Tibial nerve (tissue), 4 donors: ENCODE measurements at places on chromosomes 11 and 22. TPM values are rescaled to one million over a fixed set of nuclear protein-coding genes. Genes with fewer than 3 reads are reported as not detected.
A peak's percentile ranks its signal among the peaks of the same experiment; 100 is the strongest.

DNA sequence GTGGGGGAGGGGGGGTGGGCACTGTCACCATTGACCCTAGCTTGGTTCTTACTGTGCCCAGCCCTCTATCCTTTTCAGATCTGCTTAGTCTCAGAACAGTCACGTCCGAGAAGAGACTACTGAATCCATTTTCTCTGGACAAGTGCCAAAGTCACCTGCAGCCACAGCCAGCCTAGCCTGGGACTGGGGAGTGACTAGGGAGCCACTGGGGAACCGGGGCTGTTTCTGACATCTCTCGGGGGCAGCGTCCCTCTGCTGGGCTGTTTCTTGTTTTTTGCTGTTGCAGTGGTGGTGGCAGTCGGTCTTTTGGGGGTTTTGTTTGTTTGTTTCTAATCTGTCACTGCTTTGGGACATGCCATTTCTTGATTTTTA is 8.7 kb downstream of the SLC37A2 start:
- H3K4me1 ChIP-seq, result no peaks in the 10 kb centered on the region
- no peaks in the 10 kb centered on the region for H3K36me3 ChIP-seq
- peaks cover 4% of the 10 kb centered on the region for H3K27me3 ChIP-seq
- H3K4me3 ChIP-seq, result no peak overlapping the region

DNA sequence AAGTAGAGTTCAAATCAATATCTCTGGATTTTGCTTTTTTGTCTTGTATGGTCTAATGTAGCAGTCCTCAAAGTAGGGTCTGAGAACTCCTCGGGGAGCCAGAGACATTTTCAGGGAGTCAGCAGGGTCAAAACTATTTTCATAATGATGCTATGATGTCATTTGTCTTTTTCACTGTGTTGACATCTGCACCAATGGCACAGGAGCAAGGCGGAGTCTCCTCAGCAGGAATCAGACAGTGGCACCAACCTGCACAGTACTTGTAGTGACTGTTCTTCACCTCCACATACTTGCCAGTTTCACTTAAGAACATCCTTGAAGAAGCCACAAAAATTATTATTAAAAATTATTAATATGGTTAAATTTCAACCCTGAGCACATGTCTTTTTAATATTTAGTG is 14.9 kb upstream of the FXYD6 start:
- DNase-seq, result no peak
- H3K4me3 ChIP-seq, result no peak overlapping the region
- H3K36me3 ChIP-seq, result no peaks in the 10 kb centered on the region

GRCh38 chr22:19723983-19724827 is 866 bp downstream of the GP1BB start:
- DNase-seq, result no peak
- no peaks in the 10 kb centered on the region for H3K36me3 ChIP-seq
- H3K4me3 ChIP-seq, result no peak overlapping the region
- no peaks in the 10 kb centered on the region for H3K4me1 ChIP-seq
- H3K27me3 ChIP-seq, result no peaks in the 10 kb centered on the region
- no peak overlapping the region for H3K27ac ChIP-seq

GRCh38 chr11:32931606-32932005 is 39.0 kb downstream of the QSER1 start:
- H3K27me3 ChIP-seq, result no peaks in the 10 kb centered on the region
- H3K4me1 ChIP-seq, result no peaks in the 10 kb centered on the region
- H3K36me3 ChIP-seq, result no peaks in the 10 kb centered on the region
- no peak overlapping the region for H3K27ac ChIP-seq
- H3K4me3 ChIP-seq, result no peak overlapping the region

- no peak for DNase-seq
- H3K4me1 ChIP-seq, result no peaks in the 10 kb centered on the region
- no peaks in the 10 kb centered on the region for H3K36me3 ChIP-seq
These were observed 397.0 kb downstream of the ETS1 start for GRCh38 chr11:128190312-128190711.

- no peaks in the 10 kb centered on the region for H3K4me1 ChIP-seq
- no peak for DNase-seq
- no peaks in the 10 kb centered on the region for H3K36me3 ChIP-seq
- no peak overlapping the region for H3K4me3 ChIP-seq
- H3K27me3 ChIP-seq, result no peaks in the 10 kb centered on the region
- no peak overlapping the region for H3K27ac ChIP-seq
These were observed 57.9 kb upstream of the PARVA start for GRCh38 chr11:12319461-12319951.

- no peak overlapping the region for H3K4me3 ChIP-seq
- DNase-seq, result no peak
- H3K27ac ChIP-seq, result no peak overlapping the region
- H3K4me1 ChIP-seq, result no peaks in the 10 kb centered on the region
- no peaks in the 10 kb centered on the region for H3K27me3 ChIP-seq
These were observed 11.4 kb upstream of the KCNJ1 start for GRCh38 chr11:128878455-128878854.

GRCh38 chr11:14184028-14184940 is 174.7 kb downstream of the RRAS2 start:
- no peak overlapping the region for H3K4me3 ChIP-seq
- DNase-seq, result no peak
- no peak overlapping the region for H3K27ac ChIP-seq
- no peaks in the 10 kb centered on the region for H3K4me1 ChIP-seq
- no peaks in the 10 kb centered on the region for H3K27me3 ChIP-seq

GRCh38 chr11:116482716-116483115 is 290.1 kb downstream of the BUD13 start:
- no peaks in the 10 kb centered on the region for H3K4me1 ChIP-seq
- no peaks in the 10 kb centered on the region for H3K27me3 ChIP-seq
- H3K27ac ChIP-seq, result no peak overlapping the region
- no peaks in the 10 kb centered on the region for H3K36me3 ChIP-seq

GRCh38 chr11:11843211-11843621 is 1.4 kb downstream of the USP47 start:
- DNase-seq, result peak; percentile 24
- H3K4me3 ChIP-seq, result peak overlapping the region; percentile 69
- no peaks in the 10 kb centered on the region for H3K36me3 ChIP-seq
- H3K27ac ChIP-seq, result peak overlapping the region; percentile 98

DNA sequence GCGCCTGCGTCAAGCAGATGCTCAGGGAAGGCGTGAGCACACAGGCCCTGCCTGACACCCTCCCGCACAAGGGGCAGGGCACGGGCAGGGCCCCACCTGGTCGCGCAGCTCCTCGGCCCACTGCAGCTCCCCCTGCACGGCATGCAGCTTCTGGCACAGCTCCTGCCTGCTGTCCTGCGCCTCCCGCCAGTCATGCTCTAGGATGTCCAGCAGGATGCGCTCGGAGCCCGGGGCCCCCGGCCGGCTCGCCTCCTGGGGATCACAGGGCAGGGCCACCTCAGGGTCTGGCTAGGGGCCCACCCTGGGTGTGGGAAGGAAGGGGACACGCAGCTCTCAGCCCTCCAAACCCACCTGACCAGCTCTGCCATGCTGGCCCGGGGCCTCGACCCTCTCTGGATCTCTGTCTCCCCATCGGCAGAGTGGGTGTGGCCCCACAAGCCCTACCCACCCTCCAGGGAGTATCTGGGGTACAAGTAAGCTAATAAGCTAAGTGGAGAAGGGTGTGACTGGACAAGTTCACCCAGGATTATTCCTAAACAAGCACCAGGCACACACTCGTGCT is 10.7 kb downstream of the CARD10 start:
- peaks cover 49% of the 10 kb centered on the region for H3K36me3 ChIP-seq
- H3K4me3 ChIP-seq, result no peak overlapping the region
- H3K27me3 ChIP-seq, result no peaks in the 10 kb centered on the region
- peaks cover 56% of the 10 kb centered on the region for H3K4me1 ChIP-seq

DNA sequence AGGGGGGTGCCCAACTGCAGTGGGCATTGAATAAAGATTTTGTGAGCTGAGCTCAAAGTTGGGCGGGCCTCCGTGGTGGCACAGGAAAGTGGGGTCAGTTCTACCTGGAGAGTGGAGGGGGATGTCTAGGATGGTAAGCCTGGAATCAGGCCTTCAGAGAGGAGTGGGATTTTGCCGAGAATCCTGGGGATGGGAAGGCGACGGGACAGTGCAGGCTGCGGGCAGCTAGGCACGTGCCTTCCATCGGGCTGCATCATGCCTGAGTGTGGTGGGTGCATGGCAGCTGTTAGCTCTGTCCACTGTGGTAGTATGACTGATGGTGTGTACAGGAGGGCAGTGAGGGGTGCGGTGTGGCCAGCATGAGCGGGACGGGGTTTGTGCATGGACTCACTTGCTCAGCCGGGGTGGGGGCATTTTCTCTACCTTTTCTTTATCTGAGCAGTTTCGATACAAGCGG is 3.6 kb downstream of the SHANK3 start:
- peaks cover 9% of the 10 kb centered on the region for H3K4me1 ChIP-seq
- peak overlapping the region; percentile 53 for H3K4me3 ChIP-seq
- no peaks in the 10 kb centered on the region for H3K36me3 ChIP-seq
- H3K27ac ChIP-seq, result no peak overlapping the region
- no peak for DNase-seq
- peaks cover 2% of the 10 kb centered on the region for H3K27me3 ChIP-seq

DNA sequence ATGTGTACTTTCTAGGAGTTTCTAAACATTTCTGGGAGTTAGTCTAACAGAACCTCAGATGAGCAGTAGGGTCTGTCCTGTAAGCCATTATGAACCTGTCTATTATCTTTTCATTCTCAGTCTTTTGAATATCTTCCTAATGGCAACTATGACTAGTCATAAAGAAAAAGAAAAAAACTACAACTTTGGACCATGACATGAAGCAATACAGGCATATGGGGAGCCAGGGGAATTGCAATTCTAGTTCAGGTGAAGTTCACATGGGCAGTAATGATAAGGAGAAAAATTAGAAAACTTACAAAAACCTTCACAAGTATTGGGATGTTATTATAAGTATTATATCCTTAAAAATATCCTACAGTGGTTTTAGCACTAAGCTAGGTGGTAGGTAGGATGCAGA is 649.0 kb upstream of the ANO5 start:
- no peak for DNase-seq
- no peaks in the 10 kb centered on the region for H3K4me1 ChIP-seq
- H3K27me3 ChIP-seq, result no peaks in the 10 kb centered on the region
- no peak overlapping the region for H3K4me3 ChIP-seq
- H3K36me3 ChIP-seq, result no peaks in the 10 kb centered on the region
- no peak overlapping the region for H3K27ac ChIP-seq

- no peaks in the 10 kb centered on the region for H3K36me3 ChIP-seq
- H3K27ac ChIP-seq, result no peak overlapping the region
- no peaks in the 10 kb centered on the region for H3K4me1 ChIP-seq
- no peak for DNase-seq
These were observed 14.6 kb upstream of the POLD3 start for GRCh38 chr11:74577624-74578396.

GRCh38 chr11:123484448-123484847 is 54.4 kb downstream of the GRAMD1B start:
- no peak for DNase-seq
- no peaks in the 10 kb centered on the region for H3K4me1 ChIP-seq
- no peak overlapping the region for H3K27ac ChIP-seq

- peaks cover 16% of the 10 kb centered on the region for H3K36me3 ChIP-seq
- H3K27me3 ChIP-seq, result no peaks in the 10 kb centered on the region
- no peak overlapping the region for H3K27ac ChIP-seq
- no peak overlapping the region for H3K4me3 ChIP-seq
- peaks cover 12% of the 10 kb centered on the region for H3K4me1 ChIP-seq
These were observed 42.0 kb downstream of the FEZ1 start for GRCh38 chr11:125454047-125454446.

DNA sequence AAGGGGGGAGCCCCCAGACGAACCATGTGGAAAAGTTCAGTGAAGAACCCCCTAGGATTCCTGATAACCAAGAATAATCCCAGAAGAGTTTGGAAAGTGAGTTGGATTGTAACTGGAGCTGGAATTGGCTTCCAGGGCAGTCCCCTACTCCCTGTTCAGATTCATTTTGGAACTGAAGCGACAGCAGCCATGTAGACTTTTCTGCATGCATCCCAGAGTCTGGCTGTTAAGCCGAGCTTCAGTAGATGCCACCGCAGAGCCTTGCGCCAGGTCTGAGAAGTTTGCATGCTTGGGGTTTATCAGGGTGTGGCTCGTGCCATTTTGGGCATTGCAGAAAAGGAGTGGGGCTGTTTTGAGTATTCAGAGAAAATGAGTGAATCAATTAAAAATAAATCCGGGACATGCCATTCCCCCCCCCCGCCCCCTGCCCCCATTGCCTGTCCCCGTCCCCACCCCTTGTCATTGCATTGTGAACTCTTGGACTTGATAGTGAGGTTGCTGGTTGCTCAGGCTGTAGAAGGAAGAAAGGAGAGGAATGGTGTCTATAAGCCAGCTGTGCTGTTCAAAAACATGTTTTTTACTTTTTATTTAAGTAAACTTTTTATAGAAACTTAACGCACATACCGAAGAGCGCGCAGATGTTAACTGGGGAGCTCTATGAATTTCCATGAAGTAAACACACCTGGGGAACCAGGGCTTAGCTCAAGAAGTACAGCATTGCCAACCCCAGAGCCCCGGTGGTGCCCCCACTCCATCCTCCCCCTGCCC is 71.2 kb downstream of the LDLRAD3 start:
- DNase-seq, result no peak
- H3K36me3 ChIP-seq, result no peaks in the 10 kb centered on the region
- no peaks in the 10 kb centered on the region for H3K27me3 ChIP-seq
- no peak overlapping the region for H3K27ac ChIP-seq
- H3K4me1 ChIP-seq, result peaks cover 37% of the 10 kb centered on the region

- no peaks in the 10 kb centered on the region for H3K4me1 ChIP-seq
- no peak overlapping the region for H3K27ac ChIP-seq
- DNase-seq, result no peak
- no peaks in the 10 kb centered on the region for H3K27me3 ChIP-seq
These were observed 319.3 kb downstream of the CADM1 start for GRCh38 chr11:115184901-115185300.

DNA sequence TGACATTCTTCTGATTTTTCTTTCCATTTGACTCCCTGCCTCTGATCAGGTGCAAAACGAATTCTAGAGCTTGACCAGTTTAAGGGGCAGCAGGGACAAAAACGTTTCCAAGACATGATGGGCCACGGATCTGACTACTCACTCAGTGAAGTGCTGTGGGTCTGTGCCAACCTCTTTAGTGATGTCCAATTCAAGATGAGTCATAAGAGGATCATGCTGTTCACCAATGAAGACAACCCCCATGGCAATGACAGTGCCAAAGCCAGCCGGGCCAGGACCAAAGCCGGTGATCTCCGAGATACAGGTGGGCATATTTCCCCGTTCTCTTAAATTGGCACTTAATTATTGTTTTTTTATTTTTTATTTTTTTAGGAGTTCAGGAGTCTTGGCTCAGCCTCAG is 15.4 kb downstream of the XRCC6 start:
- no peaks in the 10 kb centered on the region for H3K27me3 ChIP-seq
- H3K36me3 ChIP-seq, result peaks cover 100% of the 10 kb centered on the region
- no peak for DNase-seq
- H3K4me3 ChIP-seq, result no peak overlapping the region
- no peaks in the 10 kb centered on the region for H3K4me1 ChIP-seq
- H3K27ac ChIP-seq, result no peak overlapping the region

- no peaks in the 10 kb centered on the region for H3K27me3 ChIP-seq
- no peak overlapping the region for H3K4me3 ChIP-seq
- H3K27ac ChIP-seq, result no peak overlapping the region
- no peaks in the 10 kb centered on the region for H3K4me1 ChIP-seq
- DNase-seq, result no peak
These were observed 54.4 kb downstream of the ARL14EP start for GRCh38 chr11:30377347-30377746.

Gene OR56A1
- not detected for total RNA-seq

Gene ATP6V1E1
- total RNA-seq, result 138 TPM

Gene OR6A2
- 0.60 TPM for total RNA-seq
